Glomerular endothelial cell (primary cell): ENCODE measurements at places on chromosomes 2 and 18.

GRCh38 chr2:98419544-98419943 lies 25.1 kb upstream of the INPP4A start:
- DNase-seq, result no peak

DNA sequence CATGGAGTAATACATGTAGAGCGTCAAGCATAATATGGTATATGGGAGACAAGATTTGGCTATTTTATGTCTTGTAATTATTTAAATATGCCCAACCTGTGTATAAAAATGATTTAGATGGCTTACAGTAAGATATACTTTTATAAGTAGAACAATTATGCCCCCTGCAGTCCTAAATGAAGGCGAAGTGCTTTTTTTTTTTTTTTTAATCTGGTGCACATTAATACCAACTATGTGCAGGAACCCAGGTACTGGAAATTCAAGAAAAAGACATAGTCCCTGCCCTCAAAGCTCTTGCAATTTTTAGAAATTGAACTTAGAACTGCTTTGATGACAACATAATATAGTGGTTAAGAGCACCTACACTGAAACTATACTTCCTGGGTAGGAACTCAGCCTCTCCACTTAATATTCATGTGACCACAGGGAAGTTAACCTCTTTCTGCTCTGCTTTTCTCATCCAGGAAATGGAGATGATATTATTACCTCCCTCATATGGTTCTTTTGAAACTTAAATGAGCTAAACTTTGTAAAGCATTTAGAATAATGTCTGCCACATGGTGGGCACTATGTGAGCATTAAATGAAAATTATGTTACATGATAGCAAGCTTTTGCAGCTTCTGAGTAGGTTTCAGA lies 38.1 kb downstream of the AFTPH start:
- peak; percentile 18 for DNase-seq

GRCh38 chr2:207813221-207813916 lies 43.7 kb upstream of the FZD5 start:
- no peak for DNase-seq

- peak; percentile 45 for DNase-seq
Observed at GRCh38 chr2:230130668-230131364, 62.1 kb upstream of the SLC16A14 start.

- DNase-seq, result no peak
Observed at GRCh38 chr2:71727562-71727961, 274.2 kb downstream of the DYSF start.

DNA sequence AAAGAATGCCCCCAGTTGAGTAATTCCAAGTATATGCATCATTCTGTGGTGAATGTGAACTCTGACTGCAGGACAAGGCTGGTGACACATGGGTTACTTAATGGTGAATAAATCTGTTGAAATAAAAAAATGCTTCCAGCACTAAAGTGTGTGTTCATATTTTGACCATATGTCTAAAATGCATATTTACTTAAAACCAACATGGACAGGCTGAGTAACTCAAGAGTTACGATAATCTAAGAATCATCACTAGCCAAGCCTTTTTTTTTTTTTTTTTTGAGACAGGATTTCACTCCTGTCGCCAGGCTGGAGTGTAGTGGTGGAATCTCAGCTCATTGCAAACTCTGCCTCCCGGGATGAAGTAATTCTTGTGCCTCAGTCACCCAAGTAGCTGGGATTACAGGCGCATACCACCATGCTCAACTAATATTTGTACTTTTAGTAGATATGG lies 47.1 kb upstream of the CCBE1 start:
- DNase-seq, result no peak

GRCh38 chr2:118322406-118322805 lies 234.1 kb downstream of the INSIG2 start:
- DNase-seq, result no peak

DNA sequence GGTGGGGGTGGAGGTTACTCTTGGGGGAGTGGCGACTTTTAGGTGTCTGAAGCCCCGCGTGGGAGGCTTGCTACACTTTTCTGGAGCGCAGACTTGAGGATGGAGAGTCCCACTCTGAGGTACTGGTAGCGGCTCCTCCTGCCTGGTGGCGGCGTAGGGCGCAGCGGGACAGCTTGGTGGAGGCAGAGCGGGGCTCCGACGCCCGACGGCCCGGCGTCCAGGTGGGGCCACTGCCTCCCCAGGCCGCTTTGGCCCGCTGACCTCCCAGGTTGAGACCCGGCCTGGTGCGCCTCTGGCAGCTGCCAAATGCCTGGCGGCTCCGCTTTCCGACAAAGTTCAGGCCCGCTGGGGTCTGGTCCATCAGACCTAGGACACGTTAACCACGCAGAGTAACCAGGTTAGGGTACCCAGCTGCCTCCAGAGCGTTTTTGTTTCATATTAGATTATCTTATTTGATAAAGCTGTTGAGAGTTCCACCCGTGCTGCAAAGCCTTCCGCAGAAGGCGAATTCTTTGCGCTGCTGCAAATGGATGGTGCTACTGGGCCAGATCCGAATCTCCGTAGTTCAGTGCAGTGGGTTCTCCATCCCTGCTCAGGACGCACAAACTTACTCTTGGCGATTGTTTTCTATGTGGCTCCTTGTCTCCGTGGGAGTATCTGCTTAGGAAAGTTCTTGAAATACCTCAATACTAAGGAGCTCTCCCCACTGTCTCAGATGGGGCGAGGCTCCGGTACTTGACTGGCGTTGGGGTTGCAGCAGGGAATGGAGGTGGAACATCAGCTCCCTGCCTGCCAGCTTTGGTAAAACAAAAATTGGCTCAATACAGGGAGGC lies 405.9 kb downstream of the XIRP2 start:
- no peak for DNase-seq
